ENCODE measurements at places on chromosomes 11 and 22.

DNA sequence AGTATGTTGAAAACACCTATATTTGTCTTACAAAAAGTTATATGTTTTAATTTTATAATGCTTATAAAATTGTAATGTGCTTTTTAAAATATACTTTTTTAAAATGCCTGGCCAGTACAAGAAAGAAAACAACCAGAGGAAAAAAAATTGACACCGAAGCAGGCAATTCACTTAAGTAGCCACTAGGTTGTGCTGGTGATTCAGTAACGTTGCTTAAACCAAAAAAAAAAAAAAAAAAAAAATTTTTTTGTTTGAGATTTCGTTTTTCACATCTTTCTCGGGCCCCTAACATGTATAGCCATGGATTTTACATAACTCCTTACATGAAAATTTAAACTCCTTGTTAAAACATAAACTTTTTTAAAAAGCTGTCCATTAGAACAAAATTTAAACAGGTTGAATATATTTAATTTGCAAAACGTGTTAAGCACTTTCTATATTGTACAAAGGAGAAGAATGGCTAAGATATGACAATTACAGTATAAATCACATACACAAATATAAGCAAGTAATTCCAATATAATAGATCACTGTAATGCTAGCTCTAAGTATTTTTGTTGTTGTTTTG is 9.2 kb downstream of the OR8B4 start:
- DNase-seq: no peak

DNA sequence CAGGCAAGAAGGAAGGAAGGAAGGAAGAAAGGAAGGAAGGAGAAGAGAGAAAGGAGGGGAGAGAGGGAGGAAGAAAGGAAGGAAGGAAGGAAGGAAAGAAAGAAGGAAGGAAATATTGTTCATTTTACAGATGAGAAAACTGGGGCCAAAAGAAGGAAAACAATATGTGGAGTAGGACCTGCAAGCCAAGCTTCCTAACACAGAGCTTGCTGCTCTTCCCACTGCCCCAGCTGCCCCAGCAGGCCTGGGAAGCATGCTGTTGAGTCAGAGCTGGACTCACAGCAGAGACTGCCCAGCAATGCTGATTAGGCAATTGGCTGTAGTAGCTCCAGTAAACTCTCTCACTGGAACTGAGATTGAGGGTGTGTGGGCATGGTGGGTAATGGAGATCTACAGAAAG is 42.6 kb upstream of the SMCO4 start:
- DNase-seq: no peak

DNA sequence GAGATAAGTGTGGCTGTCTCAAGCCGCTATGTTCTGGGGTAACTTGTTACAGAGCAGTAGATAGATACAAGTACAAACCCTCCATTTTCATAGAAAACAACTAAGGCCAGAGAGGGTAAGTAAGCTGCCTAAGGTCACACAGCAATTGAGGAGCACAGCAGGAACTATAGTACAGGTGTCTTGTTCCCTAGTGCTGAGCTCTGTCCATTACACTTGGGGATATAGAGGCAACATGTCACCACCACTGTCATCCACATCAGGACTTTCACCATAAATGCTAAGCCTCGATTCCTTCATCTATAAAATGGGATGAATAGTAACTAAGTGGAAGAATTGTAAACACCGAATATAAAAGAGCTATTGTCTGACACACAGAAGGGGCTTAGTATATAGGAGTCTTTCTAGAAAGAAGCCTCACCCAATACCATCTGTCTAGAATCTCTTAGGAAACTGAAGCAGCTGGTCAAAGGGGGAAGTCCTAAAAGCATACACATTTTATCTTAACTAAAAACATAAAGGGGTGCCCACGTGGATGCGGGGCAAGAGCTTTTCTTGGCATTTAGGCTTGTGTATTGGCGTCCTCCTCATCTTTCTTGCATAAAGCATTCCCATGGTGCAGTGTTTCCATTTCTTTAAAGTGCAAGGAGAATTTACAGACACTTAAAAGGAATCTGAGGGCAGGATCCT is 93.8 kb upstream of the ALX4 start:
- DNase-seq: no peak

GRCh38 chr11:120318906-120319305 is 6.2 kb upstream of the TLCD5 start:
- DNase-seq: no peak

DNA sequence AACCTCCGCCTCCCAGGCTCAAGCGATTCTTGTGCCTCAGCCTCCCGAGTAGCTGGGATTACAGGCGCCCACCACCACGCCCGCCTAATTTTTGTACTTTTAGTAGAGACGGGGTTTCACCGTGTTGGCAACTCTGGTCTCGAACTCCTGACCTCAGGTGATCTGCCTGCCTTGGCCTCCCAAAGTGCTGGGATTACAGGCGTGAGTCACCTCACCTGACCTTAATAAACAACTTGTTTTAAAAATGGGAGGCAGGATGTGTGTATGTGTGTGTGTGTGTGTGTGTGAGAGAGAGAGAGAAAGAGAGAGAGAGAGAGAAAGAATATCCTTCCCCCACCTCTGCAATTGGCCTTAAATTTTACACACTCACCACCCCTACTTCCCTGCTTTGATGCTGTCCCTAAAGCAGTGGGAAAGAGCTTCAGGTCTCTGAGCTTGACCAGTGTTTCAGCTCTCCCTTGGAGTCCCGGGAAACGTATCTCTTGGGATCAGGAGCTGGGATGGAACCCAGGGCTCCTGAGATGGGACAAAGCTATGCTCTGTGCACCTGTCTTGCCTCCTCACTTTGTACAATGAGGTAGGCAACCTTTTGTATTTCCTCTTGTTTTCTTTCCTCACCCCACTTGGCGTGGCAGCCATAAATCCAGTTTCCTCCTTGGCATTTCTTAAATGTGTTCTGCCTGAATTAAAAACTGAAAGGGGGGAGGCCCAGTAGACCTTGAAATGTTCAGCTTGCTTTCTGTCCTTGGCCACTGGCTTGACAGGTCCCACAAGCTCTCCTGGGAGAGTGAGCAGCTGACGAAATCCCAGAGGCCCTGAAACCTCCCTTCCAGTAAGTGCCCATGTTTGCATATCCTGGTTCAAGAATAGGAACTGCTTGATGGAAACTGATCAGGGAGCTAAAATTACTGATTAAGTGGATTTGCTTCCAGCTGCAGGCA is 17.8 kb upstream of the XBP1 start:
- no peak for DNase-seq

DNA sequence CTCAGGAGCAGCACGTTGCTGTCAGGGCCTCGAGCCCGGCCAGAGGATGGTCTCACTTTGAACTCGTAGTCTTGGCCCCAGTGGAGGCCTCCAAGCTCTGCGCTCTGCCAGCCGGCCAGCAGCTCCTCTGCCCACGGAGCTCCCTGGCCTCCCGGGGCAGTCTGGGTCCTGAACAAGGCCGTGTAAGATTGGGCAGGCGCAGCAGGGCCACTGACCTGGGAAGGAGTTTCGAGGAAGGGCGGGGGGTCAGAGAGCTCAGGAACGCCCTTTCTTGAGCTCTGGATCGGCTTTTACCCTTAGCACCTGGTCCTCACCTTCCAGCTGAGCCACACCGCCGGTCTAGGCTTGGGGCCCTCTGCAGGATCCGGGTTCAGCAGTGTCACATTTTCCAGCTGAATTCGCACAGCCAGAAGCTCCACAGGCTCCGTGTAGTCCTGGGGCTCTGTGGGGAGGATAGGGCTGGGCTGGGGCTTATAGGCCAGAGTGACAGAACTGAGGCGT is 2.1 kb downstream of the ROBO4 start:
- no peak for DNase-seq

- no peak for DNase-seq
Measured at GRCh38 chr11:71130106-71130505, 122.3 kb downstream of the SHANK2 start.

DNA sequence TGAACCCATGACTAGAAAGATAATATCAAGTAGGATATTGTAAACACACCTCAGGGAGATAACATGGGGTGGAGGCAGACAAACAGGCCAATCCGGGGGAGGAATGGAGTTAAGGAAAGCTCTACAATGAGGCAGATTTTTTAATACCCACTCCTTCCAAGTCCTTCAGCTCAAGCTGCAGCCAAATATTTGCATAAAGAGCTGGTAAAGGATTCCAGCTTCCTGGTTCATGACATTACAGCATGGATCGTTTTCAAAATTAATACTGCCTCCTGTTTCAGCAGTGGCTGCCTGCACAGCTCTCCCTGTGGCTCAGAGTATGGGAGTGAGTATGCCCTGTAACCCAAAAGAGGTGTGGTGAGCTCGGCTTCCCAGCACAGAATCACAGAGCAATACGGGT is 5.1 kb downstream of the POU2AF3 start:
- DNase-seq: no peak

DNA sequence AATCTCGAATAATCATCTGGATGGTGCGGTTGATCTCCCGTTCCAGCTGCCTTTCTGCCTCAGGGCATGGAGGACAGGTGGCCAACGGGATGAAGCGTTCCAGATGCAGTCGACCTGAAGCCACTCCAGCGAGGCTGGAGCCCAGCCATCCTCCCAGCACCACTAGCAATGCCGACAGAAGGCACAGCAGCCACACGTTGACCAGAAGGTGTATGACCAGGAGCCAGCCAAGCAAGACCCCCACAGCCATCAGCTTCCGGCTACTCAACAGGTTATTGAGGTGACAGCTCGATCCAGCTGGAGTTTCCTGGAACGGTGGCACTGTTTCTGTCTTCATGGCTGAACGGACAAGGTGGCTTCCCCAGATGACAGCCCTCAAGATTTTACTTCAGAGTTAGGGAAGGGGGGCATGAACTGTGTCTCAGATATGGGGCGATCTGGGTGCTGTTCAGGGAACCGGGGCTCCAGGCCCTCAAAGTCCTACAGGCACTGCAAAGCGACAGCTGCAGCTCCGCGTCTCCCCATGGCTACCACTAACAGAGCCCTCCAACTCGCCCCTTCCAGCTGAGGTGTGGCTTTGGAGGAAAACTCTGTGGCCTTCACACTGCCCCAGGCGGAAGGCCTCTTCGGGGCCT is 559 bp downstream of the SNX19 start:
- no peak for DNase-seq

Data from WTC11 (cell line).